ENCODE measurements at places on chromosomes 7 and 10.

- no peak for DNase-seq
Measured at GRCh38 chr10:80945264-80945880, 407.7 kb downstream of the SH2D4B start.

GRCh38 chr7:24979470-24979862 is 512 bp downstream of the OSBPL3 start:
- DNase-seq, result peak; percentile 45

DNA sequence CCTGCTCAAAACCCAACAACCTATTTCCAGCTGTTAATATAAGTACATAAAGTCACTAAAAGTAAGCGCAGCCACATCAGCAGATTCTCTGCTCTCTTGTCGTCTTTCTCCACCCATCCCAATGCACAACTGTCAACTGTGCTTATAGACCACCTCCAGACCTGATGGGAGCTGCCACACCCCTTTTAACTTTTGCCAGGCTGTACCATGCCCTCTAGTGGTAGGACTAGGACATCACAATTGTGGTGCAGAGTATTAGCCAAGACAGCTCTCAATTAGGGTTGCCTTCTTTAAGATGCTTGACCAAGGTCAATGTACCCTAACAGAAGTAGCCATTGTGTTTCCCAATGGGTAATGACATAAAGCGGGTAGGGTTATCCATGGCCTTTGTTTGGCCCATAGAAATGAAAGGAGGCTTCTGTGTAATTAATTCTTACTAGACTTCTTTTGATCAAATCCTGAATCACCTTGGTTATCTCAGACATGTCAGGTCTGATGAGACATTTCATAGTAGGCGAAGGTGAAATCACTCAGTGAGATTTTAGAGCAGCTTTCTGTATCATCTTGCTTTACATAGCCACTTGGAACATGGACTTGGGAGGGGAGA is 68.1 kb downstream of the SCRN1 start:
- peak; percentile 43 for DNase-seq

- no peak for DNase-seq
Measured at GRCh38 chr10:35650894-35651293, 8.8 kb upstream of the FZD8 start.

DNA sequence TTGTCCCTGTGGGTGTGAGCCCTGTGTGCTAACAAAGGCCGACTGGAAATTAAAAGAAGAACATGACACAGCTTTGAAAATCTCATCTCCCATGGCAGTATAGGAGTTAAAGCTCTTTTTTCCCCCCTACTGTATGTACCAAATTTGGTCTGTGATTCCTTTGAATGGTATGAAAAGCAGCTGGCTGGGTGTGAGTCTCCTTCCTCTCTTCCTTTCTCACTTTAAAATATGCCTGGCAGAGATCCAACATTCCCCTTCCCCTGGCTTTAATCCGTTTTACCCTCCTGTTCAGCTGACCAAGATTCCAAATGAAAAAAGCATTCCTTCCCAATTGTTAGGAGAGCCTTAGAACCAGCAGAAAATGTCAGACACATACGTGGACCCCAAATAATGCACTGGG is 225.0 kb upstream of the CELF2 start:
- DNase-seq, result no peak

DNA sequence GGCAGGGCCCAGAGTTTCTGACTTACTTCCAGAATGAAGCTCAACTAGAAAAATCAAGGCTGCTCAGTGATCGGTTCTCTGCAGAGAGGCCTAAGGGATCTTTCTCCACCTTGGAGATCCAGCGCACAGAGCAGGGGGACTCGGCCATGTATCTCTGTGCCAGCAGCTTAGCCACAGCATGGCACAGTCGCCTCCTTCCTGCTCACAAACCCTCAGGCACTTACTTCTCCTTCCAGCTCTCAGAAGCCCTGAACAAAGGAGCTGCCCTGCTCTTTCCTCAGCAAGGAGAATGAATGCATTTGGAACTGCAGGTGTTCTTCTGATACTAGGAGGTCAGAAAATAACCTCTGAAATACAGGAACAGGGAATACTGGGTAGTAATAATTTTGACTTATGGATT is 219.7 kb upstream of the PRSS1 start:
- no peak for DNase-seq

- no peak for DNase-seq
Measured at GRCh38 chr10:33880291-33880690, 545.8 kb upstream of the NRP1 start.

DNA sequence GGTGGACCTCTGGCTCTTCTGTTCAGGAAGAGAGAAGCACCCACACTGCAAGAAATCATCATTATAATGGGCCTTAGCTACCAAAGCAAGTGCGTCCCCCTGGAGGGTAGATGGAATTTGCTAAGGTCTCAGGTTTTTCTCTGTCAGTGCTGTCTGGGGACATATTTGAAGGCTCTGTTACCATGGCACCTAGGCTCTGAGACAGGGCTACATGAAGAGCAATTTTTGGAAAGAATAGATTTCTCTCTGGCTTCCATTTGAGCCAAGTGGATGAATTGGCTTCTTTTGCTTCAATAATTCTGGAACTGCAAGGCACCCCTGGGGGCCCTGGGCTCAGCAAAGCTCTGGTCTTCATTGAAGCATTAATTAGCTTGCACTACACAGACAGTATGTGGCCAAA is 349.1 kb upstream of the GALNT17 start:
- no peak for DNase-seq

- DNase-seq, result no peak
Measured at GRCh38 chr10:28664369-28664740, 13.0 kb upstream of the BAMBI start.

DNA sequence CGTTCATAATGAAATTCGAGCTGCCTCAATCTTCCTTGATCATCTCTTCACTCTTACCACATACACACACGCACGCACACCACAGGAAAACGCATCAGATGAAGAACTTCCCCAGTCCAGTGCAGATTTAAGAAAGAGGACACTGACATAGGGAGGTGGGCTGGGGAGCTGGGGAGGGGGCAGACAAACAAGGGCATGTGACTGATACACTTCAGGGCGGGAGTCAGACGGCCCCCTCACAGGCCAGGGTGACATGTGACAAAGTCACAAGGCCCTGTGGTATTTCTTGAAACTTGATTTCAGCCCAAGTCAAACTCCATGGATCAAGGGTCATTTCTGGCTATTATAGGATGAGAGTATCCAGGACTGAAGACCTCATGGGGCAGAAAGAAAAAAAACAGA is 82.6 kb downstream of the KCNMA1 start:
- no peak for DNase-seq

- no peak for DNase-seq
Measured at GRCh38 chr10:85458324-85458723, 908.3 kb downstream of the GRID1 start.

DNA sequence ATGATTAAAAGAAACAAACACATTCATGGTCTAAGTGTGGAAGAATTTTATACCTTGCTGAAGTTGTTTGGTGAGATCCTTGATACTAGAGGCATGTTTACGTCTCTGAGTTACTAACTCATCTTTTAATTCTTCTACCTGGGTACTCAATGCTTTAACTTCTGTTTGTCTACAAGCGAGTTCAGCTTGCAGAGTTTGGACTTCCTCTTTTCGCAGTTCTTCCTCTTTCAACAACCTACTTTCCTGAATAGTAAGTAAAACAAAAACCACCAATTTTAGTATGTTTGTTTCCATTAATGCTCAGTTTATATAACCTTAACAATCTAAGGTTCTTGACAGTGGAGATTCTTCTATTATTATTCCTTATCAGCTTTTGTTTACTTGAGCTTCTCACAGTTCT is 42.9 kb downstream of the CCDC186 start:
- DNase-seq, result no peak

- no peak for DNase-seq
Measured at GRCh38 chr7:106010866-106011265, 47.8 kb downstream of the CDHR3 start.

GRCh38 chr10:17548162-17548561 is 69.0 kb downstream of the HACD1 start:
- no peak for DNase-seq

DNA sequence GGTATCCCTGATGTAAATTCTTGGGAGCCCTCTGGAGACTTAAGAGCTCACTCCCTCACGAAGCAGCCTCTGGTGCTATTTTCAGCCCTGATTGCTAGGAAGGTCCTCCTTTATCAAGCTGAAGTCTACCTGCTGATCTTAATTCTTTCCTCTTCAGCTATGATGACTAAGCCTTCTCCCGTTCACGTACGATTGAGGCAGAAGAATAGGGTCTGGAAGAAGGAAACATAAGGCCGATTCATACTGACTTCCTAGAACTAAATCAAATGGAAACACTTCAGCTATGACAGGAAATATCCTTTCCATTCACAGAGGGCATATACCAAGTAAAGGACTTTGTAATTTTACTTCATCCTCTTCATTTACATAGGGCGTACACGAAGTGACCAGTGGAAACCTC is 107.0 kb downstream of the CPXM2 start:
- no peak for DNase-seq

DNA sequence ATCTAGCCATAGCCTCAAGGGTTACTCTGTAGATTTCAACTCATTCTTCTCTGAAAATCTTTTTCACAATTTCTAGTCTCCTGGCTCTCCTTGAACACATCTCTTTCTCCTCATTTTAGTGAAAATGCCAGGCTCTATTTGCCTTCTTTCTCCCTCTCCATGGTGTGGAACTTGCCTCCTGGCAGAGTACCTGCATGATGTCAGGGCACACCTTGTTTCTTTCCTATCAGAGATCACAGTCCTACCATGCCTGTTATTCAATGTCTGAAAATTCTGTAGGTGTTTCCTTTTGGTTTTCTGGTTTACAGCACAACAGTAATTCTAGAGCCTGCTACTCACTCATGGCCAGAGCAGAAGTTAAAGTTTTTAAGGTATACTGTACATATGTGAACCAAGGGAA is 237.8 kb downstream of the ADK start:
- no peak for DNase-seq

GRCh38 chr7:113705439-113705838 is 213.4 kb downstream of the PPP1R3A start:
- DNase-seq, result no peak

- DNase-seq, result no peak
Measured at GRCh38 chr7:134992626-134993179, 6.4 kb downstream of the AGBL3 start.

DNA sequence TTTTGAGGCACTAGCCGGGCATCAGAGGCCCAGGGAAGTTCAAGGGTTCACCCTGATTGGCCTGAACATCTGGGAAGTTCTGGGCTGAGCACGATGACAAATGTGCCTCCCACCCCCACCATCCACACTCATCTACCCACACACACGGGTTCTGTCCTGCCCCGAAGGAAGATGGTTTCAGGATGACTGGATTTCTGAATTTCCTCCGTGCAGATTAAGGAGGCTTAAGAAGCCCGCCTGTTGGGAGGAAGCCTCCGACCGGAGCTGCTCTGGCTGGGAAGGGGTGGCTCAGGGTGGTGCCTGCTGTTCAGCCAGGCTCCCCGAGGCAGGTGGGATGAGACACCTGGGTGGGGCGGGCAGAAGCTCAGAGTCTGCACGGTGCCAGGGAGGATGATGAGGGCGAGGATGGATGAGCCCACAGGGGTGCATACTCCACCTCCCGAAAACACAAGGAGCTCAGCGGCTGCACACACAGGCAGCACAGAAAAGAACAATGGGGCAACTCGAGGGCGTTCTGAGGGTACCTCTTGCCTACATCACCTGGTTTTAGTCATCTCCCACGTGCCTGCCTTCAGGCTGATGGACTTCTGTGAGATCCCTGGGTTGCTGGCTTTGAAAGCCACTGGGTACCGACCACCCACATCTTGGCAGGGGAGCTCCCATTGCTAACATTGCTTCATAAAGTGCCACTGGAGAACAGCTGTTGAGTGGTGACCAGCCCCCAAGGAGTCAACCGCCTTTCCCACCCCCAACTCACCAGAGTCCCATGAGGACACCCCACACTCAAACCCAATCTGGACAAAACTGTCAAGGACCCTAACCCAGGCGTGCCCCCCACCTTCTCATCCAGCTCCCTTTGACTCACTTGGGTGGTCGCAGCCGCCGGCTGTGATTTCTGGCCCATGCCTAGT is 41.2 kb downstream of the CALML3 start:
- DNase-seq, result no peak

- DNase-seq, result no peak
Measured at GRCh38 chr7:101426303-101427011, 63.8 kb downstream of the COL26A1 start.

GRCh38 chr7:80968606-80969005 is 49.8 kb upstream of the SEMA3C start:
- no peak for DNase-seq

DNA sequence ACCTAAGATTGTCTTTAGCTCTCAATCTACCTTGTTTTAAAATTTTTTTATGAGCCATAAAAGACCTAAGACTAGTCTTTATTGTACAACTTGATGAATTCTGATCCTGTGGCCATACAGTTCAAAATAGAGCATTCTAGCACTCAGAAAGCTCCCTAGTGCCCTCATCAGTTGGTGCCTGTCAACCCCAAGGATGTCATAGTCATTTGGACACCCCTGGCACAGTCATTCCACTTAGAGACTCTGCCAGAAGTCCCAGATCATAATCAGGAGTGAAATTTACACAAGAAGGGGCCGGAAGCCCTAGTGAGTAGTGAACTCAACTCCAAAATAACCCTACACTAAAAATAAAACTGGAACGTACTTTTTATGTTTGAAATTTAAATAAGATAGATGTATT is 80.0 kb upstream of the INSIG1 start:
- no peak for DNase-seq

GRCh38 chr10:97549587-97550322 is 22.8 kb upstream of the ANKRD2 start:
- no peak for DNase-seq

GRCh38 chr7:27175626-27176523 is 1.8 kb upstream of the HOXA10 start:
- DNase-seq, result no peak

DNA sequence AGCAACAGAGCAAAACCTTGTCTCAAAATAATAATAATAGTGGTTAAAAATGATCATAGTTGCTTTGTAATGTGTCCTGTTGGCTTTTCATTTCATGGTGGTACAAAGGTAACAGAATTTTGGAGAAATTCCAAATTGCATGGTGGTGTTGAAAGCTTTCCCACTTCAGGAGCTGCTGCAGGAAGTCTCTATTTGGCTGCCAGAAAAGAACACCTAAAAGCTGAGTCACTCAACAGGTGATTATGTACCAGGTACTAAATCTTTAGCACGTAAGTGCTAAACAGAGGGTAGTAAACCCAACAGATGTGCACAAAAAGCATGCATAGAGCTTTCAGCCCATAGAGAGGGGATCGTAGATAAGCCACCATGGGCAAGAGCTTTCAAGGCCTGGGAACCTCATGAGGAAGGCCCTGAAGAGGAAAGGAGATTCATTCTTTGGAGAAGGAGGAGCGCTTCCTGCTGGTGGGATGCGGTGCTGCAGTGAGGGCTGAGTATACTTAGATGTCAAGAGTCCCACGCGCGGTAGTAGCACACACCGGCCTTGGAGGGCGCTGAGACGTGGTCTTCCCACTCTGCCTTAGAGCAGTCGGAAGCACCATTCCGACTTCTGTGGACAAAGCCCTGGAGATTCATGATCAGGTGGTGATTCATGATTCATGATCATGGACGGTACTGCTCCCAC is 118.7 kb downstream of the RALA start:
- DNase-seq, result no peak

- no peak for DNase-seq
Measured at GRCh38 chr7:41742401-41743020, 39.6 kb upstream of the INHBA start.

All from NCI-H1930 (cell line).